ENCODE measurements at places on chromosomes 5 and 9.

DNA sequence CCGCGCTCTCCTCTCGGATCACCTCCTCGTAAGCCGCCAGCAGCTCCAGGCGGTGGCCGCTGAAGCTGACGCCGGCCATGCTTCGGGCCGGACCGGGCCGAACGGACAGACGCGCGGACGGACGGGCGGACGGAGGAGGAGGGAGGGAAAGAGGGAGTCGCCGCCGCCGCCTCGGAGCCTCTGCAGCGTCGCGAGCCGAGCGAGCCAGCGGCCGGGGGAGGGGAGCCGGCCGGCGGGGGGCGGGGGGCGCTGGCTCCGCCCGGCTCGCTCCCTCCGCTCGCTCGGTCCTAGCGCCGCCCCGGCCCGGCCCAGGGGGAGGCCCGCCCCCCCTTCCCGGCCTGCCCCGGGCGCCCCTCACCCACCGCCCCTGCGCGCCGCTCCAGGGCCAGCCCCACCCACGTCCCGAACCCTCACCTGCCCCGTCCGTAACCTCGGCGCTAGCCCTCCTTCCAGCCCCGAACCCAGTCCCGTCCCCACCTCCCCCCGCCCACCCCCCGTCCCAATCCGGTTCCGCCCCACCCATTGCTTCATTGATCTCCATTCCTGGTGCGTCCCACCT is at the start of gene DBN1:
Gene DBN1 (minus strand): TSS at position 192 of the 559 bp plus-strand sequence. CDS start 113 bp downstream, at position 79.
- no peak for DNase-seq

- no peak for DNase-seq
Observed at GRCh38 chr5:10475931-10476676, 34.4 kb downstream of the ROPN1L start.

DNA sequence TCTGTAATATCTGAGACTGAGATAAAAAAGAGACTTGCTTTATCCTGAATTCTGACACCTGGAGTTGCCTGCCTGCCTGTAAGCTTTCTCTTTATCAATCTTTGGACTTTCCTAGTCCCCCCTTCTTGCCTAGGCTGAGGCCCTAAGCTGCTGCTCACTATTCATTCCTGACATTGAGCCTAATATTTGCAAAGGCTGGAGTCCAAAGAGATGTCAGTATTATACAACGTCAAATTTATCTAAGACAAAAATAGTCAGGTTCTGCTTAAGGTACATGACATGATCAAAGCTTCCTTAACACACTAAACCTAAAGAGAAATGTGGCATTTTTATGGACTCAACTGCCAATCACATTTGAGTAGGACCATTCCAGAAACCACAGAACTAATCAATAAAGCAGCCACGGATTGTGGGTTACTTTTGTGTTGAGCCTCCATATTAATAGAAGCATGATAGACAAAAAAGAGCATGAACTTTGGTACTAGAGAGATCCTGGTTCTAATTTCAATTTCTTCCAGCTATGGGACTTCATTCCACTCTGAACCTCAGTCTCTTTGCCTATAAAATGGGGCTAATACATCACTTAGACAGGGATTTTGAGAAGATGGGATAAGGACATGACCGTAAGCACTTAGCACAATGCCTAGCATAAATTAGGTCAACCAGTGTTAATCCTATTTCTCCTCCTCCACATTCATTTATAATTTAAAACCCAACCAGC is 56.1 kb downstream of the IL33 start:
- no peak for DNase-seq

- DNase-seq = no peak
Observed at GRCh38 chr5:15539951-15540350, 40.0 kb downstream of the FBXL7 start.

DNA sequence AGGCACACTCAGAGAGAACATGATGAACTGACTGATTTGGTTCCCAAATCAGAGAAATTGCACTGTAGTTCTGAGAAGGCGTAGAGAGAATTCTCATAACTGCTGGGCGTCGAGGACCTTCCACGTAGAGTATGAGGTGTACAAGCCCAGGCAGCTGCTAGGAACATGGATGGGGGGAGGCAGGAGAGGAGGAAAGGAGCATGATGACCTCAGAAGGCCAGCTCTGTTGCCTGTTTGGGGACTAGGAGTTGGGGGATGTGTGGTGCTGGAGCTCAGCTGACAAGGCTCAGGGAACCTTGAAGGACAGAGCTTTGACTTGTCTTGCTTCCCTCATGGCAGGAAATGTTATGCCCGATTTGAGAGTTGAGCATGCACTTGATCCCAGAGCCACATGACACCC is 485.4 kb downstream of the IRX1 start:
- no peak for DNase-seq

- no peak for DNase-seq
Observed at GRCh38 chr5:12901696-12902095, 997.5 kb upstream of the CTNND2 start.

- no peak for DNase-seq
Observed at GRCh38 chr5:137632716-137633115, 103.2 kb downstream of the KLHL3 start.

DNA sequence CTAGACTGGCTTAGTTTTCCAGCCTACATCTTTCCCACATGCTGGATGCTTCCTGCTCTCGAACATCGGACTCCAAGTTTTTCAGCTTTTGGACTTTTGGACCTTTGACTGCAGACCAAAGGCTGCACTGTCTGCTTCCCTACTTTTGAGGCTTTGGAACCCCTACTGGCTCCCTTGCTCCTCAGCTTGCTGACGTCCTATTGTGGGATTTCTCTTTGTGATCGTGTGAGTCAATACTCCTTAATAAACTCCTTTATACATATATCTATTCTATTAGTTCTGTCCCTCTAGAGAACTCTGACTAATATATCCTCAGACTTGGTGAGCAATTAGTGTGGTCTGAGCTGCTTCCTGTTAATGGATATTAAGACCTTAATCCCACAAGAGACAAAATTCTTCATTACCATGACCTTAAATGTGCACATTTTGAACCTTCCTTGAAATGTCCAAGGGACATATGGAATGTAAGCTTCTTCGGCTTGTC is 752.9 kb downstream of the CDH18 start:
- no peak for DNase-seq

GRCh38 chr9:22731786-22732185 is 285.2 kb downstream of the DMRTA1 start:
- no peak for DNase-seq

DNA sequence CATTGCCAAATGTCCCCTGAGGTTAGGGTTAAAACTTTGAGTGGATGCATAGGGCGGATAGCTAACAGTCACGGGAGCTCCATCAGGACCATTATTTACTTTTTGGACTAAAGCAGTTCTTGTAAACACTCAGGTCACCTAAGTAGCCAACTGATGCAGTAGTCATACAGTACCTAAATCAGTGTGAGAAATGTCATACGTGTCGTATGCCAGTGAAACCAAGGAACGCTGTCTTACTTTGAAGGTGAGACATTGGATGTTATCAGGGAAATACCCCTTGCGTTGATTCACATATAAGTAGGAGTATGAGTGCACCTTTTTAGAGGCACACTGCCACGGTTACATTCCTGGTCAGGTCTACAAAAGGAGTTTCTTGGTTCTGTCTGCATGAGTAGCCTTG is 101.9 kb downstream of the LNPEP start:
- no peak for DNase-seq

DNA sequence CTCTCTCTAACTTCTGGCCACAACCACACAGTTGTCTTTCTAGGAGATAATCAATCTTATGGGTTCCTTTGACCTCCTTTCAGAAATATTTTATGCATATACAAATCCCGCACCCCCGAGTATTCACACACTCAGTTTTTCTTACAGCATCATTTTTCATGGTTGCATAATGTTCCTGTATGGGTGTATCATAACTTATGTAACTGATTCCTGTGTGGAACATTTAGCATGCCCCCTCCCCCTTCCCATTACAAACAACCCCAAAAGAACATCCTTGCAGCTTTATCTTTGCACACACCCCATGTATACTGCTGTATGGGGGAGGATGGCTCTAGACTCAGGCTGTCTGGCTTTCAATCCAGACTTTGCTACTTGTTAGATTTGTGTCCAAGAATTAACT is 93.8 kb downstream of the PSD2 start:
- DNase-seq = no peak

- peak; percentile 30 for DNase-seq
Observed at GRCh38 chr5:392431-392988, 50.5 kb upstream of the EXOC3 start.

GRCh38 chr9:37031081-37031480 is 3.0 kb downstream of the PAX5 start:
- no peak for DNase-seq

- no peak for DNase-seq
Observed at GRCh38 chr5:25850581-25850980, 1187.8 kb downstream of the CDH9 start.

- DNase-seq = no peak
Observed at GRCh38 chr5:53035868-53036381, 46.8 kb downstream of the ITGA2 start.

GRCh38 chr9:137586854-137587253 is 3.5 kb downstream of the ZMYND19 start:
- no peak for DNase-seq

DNA sequence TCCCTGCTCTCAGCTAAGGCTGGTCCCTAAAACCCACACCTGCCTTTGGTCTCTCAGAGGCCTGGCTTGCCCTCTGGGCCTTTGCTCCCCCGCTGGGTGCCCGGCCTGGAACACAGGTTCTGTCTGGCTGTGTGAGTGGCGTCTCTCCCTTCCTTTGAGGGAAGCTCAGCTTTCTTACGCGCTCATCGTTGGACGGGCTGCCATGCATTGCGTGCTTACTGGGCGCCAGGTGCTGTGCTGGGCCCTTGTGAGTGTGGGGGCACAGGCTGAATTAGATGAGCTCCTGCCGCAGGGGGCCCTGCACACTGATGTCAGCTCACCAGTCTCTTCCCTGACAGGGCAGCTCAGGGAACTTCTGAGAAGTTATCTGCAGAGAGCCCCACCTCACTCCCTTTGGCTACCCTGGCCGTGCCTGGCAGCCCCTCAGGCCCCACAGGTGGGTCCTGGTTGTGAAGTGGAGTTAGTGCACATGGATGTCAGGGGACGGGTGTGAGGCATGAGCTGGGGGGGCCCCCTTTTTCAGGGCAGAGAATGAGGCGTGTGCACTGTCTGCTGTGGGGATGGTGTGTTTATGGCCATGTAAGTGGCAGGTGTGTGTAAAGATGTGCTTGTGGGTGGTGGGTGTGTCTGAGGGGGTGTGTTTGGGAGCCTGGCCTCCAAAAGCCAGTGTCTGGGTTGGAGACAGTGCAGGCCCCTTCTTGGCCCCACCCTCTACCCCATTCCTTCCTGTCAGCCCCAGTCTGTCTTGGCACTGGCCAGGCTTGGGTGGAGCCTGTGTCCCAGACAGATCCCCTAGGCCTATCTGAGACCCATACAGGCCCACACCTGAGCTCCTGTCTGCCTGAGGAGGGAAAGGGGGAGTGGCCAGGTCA is 7.5 kb upstream of the RMND5B start:
- DNase-seq = no peak

- DNase-seq = no peak
Observed at GRCh38 chr5:143248391-143248790, 155.1 kb downstream of the NR3C1 start.

GRCh38 chr5:24401773-24402172 is 243.0 kb downstream of the CDH10 start:
- DNase-seq = no peak

DNA sequence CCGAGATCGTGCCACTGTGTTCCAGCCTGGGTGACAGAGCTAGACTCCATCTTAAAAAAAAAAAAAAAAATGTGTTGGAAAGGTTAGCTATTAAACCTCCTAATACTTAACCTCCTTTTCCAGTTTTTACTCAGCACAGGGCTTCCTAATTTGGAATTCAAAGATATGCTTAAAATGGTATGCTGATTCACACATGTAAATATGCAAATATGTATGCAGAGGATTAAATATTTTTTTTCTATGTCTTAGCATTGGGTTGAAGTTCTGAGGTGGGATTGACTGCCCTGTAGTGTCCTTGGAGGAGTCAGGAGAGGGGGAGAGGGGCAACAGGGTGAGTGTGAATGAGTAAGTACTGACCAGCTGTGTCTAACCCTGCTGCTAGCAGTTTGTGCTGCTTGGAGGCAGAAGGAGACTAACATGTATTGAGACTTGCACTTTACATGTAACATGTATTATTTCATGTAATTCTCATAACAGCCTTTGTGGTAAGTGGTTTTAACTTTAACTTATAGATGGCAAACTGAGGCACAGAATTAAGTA is 63.2 kb downstream of the SLC44A1 start:
- no peak for DNase-seq

- DNase-seq = no peak
Observed at GRCh38 chr5:143496943-143497342, 93.5 kb upstream of the NR3C1 start.

GRCh38 chr5:153459051-153459743 is 31.3 kb upstream of the GRIA1 start:
- DNase-seq = no peak

- DNase-seq = no peak
Observed at GRCh38 chr5:37916525-37916924, 76.7 kb upstream of the GDNF start.

DNA sequence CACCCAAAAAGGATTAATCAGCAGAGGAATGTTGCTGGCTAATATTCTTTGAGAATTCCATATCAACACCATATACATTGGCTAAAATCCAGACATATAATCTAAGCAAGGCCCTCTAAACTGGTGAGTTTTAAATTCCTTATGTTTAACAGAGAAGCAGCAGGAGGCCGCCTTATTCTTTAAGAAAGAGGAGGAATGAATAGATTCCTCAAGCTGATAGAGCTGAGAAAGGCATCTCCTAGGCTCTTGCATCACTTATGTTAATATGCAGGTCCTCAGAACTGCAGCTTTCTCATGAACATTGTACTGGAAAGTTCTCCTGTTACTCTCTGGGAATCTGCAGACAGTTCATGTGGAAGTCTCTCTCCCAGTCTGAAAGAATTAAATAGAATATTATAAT is 20.1 kb upstream of the SMARCA2 start:
- DNase-seq = no peak

DNA sequence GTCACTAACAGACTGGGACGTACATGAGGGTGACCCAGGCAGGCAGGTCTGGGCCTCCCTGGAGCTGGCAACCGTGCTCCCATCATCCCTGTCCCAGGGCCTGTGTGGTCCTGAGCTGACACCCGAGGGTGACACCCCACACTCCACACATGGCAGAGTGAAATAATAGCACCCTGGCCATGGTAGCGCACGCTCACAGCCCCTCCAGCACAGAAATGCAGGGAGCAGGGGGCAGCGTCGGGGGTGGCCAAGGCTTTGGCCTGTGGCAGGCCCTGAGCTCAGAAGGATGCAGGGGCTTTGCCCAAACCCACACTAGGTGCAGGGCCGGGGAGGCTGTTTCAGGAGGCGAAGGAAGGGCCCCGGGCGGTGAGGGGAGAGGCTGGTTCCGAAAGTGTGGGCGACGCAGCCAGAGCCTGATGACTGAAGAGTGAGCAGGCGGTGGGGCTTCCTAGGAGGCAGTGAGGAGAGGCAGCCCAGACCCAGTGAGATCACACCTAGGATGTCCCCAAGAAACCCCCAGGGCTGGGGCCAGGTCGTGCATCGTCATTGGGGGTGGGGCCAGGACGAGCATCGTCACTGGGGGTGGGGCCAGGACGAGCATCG is 12.9 kb downstream of the OR2V2 start:
- DNase-seq = no peak

GRCh38 chr5:37272511-37272910 is 23.3 kb upstream of the CPLANE1 start:
- DNase-seq = no peak

DNA sequence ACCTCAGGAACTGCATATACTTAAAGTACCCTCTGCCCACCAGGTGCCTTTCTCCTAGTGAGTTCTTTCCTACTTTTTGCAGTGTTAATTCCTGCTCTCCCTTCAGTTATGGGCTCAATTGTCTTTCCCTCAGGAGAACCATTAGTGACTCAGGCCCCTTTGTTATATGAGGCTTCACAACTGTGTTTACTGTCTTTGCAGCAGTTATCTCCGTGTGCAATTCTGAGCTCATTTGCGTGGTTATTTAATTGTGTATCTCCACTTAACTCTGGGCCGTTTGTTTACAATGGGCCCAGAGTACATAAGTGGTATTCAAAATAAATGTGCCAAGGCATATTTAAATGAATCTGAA is 9.6 kb downstream of the FBXO38 start:
- DNase-seq = peak; percentile 84
